Activated T-cell treated with anti-CD3 and anti-CD28 coated beads for 1 hour (primary cell): ENCODE measurements at places on chromosomes 7 and 10.

DNA sequence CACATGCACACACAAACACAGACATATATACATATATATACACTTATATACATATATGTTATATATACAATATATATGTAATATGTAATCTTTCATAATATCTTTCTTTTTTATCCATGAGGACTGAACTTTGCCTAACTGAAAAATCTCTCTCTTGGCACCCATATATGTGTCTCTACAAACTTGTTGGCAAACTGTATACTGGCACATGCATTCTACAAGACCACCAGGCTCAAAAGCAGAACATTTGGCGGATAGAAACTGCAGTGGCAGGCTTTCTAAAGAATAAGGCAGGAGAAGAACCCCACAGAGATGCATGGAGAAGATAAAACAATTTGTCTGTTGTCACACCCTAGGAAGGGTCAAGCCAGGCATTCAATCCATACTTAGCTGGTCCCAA, 165.3 kb downstream of the NRG3 start:
- no peak for DNase-seq

DNA sequence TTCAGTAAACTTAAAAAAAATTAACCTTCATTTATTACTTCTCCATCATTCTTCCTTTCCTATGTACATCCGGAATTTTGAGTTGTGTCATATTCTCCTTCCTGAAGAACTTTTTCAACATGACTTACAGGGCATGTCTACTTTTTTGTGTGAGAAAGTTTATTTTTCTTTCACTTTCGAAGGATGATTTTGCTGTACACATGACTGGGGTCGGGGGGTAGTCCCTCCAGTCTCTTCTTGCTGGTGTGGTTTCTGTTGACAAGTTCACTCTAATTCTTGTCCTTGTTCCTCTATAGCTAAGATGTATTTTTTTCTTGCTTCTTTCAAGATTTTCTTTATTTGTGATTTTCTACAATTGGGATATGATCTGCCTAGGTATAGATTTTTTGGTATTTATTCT, 55.8 kb downstream of the INPP5A start:
- no peak for DNase-seq

GRCh38 chr7:93014410-93014809, 103.4 kb downstream of the SAMD9 start:
- no peak for DNase-seq

DNA sequence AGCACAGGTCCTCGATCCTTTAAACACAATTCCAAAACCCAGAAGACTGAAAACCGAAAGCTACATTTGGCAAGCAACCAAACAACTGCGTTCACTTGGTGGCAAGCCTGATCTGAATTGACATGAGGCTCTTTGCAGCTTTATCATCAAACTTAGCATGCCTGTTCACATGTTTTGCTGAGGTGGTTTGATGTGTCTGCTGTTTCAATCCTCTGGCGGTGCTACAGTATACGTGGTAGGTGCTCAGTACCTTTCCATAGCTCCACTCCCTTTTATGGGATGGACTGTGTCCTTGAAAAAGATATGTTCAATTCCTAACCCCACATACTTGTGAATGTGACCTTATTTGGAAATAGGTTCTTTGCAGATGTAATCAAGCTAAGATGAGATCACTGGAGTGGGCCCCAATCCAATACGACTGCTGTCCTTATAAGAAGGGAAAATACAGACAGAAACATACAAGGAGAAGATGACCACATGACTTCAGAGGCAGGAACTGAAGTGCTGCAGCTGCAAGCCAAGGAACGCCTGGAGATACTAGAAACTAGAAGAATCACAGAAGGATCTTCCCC, 33.4 kb downstream of the CCDC6 start:
- no peak for DNase-seq

DNA sequence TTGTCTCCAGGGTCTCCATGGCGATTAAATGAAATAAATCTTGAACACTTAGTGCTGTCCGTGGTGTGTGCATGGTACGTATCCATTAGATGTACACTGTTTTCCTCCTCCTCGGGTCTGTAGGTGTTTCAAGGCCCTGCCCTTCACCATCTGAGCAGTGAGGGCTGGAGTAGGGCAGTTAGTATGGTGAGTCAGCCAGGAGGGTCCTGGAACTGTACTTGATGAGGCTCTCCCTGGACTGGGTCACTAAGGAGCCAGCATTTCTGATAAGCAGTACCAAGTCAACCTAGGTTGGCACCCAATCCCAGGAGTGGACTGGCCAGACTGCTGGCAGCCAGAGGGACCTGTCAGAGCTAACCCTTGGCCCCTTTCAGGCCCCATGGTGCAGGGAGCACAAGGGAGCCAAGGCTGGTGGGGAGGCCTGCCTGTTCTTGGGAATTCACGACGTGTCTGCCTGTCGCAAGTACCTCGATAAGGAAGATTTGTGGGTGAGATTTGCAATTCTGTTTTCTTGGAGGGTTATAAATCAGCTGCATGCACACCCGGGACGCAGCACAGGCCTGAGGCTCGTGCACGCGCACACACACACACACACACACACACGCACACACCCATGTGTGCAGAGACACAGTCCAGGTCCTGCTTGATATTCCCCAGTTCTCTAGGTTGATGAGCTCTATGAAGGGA, 114.2 kb downstream of the ZMIZ1 start:
- no peak for DNase-seq

DNA sequence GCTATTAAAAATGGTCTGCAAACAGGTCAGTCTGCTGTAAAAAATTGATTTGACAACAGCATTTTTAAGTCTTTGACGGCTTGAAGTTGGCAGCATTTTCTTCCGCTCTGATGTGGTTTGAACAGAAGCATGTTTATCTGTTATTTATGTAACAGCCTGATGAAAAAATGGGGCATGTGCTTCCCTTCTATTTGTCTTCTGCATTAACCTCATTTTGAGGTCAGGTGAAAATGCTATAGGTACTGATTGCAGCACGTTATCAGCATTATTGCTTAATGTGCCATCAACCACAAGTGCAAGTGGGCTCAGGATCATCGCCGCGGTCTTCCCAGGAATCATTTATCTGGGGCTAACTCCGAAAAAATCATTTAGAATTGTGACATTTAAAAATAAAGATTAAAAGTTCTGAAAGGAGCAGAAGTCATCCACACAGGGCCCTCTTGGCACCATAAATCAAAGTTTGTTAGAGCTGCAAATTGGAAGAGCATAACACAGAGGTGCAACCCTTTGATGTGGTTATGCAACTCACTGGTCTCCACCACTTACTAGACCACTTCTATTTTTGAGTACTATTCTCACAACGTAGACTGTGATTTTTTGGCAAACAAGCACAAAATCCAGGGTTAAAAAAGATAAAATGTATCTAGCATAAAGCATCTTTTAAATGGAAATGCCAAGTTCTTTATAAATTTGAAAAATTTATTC, 307.7 kb downstream of the MDFIC start:
- no peak for DNase-seq

GRCh38 chr10:105187243-105187642, 546.2 kb downstream of the SORCS3 start:
- no peak for DNase-seq

GRCh38 chr10:34087095-34087418, 728.0 kb downstream of the PARD3 start:
- no peak for DNase-seq

DNA sequence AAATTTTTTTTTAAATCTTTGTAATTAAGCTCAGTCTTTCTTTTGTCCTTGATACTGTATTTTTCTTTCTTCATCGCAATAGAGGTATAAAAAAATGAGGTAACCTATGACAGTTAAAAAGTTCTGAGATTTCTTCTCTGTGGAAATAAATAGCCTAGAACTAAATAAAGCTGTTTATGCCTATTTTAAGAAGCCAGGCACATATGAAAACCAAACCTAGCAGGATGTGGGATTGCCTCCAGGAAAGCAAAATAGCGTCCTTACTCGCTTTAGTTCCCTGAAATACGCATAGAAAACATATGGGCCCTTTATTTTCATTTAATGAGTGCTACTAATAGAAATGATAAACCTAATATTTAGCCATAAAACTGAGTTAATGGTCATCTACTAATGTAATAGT, 6.6 kb downstream of the UBE2D1 start:
- DNase-seq = no peak

GRCh38 chr10:131207176-131207575, 104.3 kb downstream of the TCERG1L start:
- no peak for DNase-seq

DNA sequence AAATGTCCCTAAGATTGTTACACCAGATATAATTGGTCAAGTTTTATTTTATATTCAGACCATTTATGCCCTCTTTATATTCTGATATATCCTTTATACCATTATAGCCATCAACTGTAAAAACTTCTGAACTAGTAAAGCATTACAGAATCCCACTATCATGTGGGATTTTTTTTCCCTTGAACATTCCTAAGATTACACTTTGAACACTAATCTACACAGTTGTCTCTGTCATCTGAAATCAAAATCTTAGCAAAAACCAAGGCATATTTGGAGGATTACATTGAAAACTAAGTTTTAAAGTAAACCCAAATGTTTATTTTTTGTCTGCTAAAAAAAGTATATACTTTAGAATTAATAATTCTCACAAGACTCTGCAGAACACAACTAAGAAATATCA, 116.2 kb upstream of the GPR22 start:
- DNase-seq = no peak

GRCh38 chr7:130180571-130181262, 24.5 kb downstream of the TMEM209 start:
- DNase-seq = no peak
